ENCODE measurements at places on chromosomes 4 and X.
A peak's percentile ranks its signal among the peaks of the same experiment; 100 is the strongest.

DNA sequence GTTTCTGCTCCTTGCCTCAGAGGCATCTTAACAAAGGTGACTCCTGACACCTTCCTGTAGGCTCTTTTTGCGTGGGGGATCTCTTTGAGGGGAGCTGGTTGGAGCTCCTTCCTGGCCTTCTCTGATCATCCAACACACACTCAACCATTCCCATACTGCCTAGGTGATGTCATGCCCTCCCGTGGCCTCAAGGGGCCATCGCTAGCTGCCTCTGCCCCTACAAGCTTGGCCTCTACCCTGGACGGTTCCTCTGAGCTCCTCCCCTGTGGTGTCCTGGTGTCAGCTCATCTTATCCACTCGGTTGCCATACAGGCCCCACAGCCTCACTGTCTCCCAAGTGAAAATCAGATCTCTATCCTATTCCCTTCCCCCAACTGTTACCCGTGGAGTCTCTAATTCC, 13.7 kb upstream of the ZNF185 start:
- DNase-seq, result no peak

DNA sequence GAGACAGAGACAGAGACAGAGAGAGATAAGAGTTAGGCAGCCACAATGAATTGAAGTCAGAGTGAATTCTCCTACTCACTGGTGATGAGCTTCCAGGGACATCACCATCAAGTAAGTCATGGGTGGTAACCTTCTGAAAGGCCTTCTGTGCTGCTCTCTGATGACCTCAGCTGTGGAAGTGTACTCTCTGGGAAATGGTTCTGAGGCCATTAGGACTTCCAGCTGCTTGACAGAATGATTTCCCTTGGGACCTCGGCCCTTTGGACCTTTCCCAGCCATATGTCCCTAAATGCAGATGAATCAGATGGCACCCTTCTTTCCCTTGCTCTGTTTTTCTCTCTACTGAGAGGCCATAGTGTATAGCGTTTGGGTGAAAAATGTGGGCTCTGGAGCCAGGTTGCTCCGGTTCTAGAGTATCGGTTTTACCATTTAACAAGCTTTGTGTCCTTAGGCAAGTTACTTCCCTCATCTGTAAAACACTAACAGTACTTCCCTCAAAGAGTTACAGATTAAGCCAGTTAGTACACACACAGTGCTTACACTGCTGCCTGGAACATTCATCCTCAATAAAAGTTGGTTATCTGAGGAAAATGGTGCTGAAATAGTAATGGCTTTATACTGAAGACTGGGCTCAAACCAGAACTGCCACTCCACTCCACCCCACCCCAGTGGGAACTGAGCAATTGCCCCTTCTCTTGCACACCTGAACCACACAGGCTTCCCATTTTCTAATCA, 7.6 kb downstream of the SEPTIN11 start:
- DNase-seq, result no peak

DNA sequence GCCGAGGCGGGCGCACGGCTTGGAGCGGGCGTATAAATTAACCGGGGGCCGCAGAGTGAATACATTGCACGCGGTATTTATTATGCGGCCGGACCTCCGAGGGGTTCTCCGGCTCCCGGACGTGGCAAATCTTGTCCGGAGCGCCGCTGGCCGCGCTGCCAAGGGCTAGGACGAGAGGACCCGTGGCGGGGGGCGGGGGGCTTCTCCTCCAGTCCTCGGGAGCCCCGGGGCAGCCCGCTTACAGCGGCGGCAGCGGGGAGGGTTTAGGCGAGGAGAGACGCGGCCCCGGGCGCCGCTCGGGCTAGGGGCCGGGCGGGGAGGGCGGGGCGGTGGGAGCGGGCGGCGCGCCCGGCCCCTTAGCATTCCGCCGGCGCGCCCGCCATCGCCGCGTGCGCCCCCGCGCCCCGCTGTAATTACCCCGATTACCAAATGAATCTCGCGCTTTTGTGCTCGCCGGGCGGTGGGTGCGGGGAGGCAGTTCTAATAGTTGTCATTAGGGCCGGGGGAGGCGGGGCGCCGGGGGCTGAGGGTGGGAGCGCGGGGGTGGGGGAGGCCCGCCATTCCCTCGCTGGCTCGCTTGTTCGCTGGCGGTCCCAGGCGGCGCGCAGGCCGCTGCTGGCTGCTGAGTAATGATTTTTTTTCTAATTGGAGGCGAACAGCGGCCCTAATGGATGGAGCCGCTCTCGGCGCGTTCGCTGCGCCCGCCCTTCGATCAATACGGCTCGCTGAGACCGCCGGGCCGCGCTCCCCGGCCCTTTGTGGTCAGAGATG, 276.6 kb downstream of the BCOR start:
- DNase-seq, result peak; percentile 40

GRCh38 chr4:178309890-178310289, 867.7 kb upstream of the AGA start:
- no peak for DNase-seq

DNA sequence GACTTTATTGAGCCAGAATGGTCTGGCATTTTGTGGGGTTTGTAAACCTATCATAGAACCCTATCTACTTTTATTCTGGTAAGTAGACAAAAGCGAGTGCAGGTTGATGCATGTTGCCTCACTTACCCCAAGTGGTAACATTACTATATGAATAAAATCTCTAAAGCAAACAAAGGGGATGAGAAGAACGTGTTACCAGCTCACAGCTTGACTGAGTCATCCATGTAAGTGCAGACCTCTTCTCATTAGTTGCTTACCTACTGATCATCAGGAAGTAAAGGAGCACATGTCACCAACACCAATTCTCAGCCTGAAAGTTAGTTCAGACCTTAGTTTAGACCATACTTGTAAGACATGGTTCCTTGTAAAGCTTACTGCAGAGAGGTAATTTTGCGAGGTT, 1328.3 kb downstream of the C4orf33 start:
- no peak for DNase-seq

- DNase-seq, result no peak
Observed at GRCh38 chr4:138222046-138222445, 20.1 kb downstream of the SLC7A11 start.

DNA sequence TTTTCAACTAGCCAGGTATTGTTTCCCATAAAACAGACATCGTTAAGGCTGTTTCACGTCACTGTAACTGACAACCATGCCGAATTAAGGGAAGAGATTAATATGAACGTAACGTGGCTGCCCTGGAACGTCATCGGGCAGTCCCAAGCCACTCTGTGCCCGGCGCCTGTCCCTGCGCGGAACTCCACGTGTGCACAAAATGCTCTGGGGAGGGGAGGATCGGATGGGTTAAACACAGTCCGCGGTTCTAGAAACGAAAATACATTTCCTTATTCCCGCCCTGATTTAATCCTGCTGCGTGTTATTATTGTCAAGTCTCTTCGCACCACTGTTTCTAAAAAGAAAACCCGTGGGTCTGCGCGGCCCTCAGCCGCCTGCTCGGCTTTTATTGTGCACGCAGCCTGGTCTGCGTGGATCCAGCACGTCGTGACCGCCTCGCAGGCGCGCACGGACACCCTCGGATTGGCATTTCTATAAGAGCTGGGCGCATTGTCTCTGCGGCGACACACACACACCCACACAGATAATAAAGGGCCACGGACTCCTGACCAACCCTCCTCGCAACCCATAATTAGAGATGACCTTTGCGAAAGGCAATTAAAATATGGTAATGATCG, 69.6 kb upstream of the BCOR start:
- no peak for DNase-seq

- DNase-seq, result no peak
Observed at GRCh38 chrX:13894888-13895565, 78.1 kb upstream of the GPM6B start.

GRCh38 chr4:81589262-81589661, 117.6 kb upstream of the RASGEF1B start:
- DNase-seq, result peak; percentile 13

DNA sequence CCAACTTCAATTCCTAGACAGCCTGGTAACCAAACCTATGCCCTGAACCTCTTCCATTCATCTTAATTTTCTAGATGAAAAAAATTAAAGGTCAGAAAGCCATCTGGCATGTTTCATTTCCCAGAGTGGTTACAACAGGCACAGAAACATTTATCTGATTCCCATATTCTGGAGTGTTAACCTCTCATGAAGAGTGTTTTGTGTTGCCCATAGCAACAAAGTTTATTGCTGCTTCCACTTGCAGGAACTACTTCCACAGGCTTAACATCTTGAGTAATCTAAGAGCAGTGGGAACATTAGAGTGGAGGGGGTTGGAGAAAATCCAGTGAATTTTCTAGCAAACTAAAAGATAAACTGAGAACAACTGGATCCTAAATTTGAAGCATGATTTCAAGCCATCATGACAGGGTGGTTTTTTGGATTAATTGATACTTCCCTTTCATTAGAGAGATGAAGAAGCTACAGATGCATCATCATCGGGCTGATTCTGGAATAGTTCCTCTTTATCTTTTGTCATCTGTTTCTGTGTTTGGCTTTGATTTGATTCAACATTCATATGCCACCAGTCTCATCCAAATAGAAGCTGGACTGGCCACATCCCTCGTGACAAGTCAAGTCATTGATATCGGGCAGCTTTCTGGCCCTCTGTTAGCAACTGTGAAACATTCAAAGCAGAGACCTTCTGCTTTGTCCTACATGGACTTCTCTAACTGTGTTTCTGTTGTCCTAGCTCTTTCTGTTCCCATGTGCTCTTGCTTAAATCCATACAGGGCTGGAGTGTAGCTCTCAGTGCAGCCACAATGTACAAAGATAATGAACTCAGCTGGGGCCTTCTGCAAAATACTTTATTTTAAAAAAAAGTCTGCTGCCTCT, 167.3 kb downstream of the MID1IP1 start:
- no peak for DNase-seq

DNA sequence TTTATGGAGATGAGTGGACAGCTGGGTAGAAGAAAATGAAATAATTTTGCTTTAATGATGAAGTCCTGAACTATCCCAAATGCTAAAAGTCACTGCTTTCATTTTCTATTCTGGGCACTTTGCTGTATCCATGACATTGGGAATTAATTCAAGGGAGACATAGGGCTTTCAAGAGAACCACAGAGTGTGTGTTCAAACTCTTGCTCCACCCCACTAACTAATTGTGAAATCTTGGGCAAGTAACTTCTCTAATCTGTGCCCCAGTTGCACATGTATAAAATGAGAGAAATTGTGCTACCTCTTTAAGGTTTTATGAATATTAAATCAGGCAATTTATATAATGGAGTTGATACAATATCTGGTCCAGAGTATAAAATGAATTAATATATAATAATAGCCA, 1422.0 kb downstream of the ADGRL3 start:
- no peak for DNase-seq
